ENCODE measurements at places on chromosomes 13 and 19.

GRCh38 chr19:29836409-29836825 lies 24.6 kb downstream of the CCNE1 start:
- no peak for DNase-seq

- no peak for DNase-seq
These were observed 70.1 kb downstream of the DCLK1 start for GRCh38 chr13:36061054-36061453.

- DNase-seq, result no peak
These were observed 2.6 kb downstream of the ADAT3 start for GRCh38 chr19:1907563-1908363.

GRCh38 chr13:51236491-51236792 lies 14.2 kb downstream of the FAM124A start:
- DNase-seq, result no peak

DNA sequence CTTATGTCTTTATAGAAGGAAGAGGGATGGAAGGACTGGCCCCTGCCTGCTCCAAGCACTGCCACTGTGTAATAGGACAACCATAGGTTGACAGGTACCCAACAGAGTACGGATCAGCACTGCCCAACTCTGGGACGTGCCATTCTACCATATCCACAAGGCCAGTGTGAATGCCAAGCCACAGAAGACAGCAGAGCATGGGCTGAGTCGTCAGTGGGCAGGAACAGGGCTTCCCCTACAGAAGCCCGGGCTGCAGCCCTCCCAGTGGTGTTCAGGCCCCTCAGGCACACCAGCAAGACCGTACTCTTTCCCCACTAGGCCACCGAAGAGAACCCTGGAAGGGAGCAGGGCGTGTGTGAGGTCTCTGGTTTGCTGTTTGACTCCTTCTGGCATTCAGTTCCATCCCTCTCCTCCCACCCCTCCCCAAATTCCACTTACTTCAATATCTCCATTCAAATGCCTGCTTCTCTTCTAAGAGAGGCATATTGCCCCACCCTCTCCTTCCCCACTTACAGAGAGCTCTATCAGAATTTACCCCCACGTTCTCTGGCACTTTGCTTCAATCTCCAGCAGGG lies 209.4 kb downstream of the FOXO1 start:
- DNase-seq, result no peak

DNA sequence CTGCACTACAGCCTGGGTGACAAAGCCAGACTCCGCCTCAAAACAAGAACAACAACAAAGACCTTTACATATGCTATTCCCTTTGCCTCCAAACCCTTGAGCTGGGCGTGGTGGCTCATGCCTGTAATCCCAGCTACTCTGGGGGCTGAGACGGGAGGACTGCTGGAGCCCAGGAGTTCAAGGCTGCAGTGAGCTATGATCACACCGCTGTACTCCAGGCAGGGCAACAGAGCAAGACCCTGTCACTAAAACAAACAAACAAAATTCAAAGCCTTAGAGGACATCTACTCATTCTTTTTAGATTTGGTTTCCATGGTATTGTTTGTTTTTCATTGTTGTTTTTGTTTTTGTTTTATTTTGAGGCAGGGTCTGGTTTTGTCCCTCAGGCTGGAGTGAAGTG lies 7.8 kb downstream of the ACER1 start:
- no peak for DNase-seq

- no peak for DNase-seq
These were observed 1.6 kb upstream of the KMT2B start for GRCh38 chr19:35715981-35716800.

- peak; percentile 73 for DNase-seq
These were observed 32.7 kb upstream of the DCLK1 start for GRCh38 chr13:36163809-36164308.

DNA sequence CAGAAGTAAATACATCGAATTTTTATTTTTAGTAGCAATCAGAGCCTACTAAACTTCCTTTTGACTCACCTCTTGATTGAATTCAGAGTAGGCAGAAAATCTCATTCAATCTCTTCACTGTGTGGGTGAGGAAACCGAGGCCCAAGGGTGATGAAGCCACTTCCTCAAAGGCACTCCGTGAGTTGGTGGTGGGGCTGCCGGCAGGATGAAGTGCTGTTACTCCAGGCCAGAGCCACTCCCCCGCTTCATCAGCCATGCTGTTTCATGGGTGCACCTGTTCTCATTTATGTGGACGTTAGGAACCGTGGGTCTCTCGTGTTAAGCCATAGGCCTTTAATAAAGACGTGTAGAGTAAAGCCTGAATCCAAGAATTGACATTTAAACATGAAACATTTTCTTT lies 13.2 kb downstream of the ING1 start:
- no peak for DNase-seq

DNA sequence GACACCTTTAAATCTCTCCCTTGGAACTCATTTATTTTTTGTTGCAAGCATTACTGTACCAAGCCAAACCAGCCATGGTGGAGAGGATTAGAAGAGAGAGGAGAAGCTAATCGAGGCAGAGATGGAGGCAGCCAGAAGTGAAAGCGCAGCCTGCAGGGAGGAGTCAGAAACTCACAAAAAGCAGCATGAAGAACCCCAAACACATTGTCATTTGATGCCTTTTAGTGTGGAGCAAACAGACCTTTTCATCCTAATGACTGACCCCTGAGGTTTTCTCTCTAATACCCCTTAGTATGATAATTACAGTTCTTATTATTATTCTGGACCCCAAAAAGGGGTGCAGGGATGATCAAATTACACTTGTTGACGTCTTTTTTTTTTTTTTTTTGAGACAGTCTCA lies 62.5 kb downstream of the TNFRSF19 start:
- no peak for DNase-seq

DNA sequence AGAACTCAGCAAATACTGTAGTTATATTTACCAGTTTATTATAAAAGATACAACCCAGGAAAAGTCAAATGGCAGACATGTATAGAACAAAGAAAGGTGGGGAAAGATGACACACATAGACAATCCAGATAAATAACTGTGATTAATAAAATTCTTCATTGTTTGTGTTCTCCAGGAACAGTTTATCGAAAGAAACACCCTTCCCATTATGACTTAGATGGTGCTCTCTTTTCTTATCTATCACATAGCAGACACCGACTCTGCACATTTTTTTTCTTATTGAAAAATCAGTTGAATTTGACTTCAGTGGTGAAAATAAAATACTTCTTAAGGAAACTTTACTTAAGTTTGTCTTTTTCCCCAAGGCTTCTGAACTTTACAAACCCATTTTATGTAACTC lies 6.2 kb downstream of the ZNF708 start:
- DNase-seq, result no peak

DNA sequence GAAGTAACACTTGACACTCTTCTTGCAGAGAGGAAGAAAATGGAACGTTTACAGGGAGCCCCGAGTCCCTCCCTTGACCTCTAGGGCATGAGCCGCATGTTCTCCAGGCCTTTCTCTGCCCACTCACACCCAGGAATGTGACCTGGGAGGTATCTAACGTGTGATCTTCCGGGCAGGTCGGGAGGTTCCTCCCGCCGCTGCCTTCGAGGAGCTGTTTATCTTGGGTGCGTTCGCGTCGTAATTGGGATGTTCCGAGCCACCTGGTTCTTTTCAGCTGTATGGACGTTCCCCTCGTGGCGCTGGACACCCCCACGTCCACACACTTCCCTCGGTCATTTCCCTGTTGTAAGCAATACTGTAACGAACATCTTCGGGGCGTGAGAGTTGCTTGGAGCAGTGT lies 13.6 kb downstream of the ARID3A start:
- DNase-seq, result no peak

- DNase-seq, result no peak
These were observed 2.5 kb downstream of the ITM2B start for GRCh38 chr13:48235341-48236135.

DNA sequence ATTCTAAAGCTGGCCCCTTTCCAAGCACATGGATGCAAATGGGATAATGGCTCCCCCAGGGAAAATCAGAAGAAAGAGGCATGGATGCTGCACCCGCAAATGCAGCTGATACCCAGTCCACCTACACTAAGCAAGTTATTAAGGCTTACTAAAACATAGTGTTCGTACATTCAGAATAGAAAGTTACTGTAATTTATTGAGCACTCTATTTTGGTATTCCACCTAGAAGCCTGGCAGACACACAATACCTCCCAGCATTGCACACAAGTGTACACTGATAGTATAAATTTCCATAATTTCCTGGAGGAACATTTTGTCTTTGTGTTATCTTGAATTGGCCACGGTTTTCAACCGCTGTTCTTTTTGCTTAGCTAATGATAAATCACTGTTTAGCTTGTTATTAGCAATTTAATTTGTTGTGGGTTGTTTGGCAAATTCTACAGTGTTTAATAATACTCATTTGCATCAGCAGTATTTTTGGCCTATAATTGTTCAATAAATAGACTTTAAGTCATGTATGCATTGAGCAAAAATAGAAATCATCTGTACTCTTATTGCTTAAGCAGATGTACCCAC lies 94.5 kb upstream of the MRI1 start:
- DNase-seq, result no peak

DNA sequence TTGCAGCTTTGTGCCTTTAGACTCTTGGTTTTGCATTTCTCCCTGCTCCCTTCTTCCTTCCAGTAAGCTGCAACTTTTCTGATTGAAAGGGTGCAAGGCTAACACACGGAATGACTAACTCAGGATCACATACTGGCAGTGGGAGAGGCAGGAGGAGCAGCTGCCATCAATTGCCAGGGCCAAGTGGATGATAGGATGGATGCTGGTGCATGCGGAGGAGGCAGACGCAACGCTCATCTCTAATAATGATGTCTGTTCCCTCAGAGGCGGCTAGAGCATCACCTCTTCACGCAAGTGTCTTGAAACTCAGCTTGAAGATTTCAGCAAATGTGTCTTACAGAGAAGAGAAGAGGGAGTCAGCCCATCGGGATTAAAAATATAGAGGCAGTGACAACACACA lies 49.5 kb upstream of the TPM4 start:
- no peak for DNase-seq

DNA sequence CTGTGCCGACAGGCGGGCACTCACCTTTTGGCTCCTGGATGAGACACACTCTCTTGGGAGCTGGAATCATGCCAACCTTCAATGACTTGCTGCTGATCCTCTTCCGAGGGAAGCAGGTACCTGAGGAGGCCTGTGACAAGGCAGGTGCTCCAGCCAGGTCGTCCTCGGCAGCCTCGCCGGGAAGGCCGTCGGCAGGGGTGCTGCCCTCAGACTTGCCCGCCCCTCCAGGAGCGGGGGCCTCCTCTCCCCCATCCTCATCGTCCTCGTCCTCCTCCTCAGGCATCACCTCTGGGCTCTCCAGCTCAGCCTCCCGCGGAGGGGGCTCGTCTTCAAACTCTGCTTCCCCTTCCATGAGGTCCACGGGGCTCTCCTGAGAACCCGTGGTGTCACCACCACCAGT lies 29.2 kb downstream of the SUGP2 start:
- no peak for DNase-seq

- DNase-seq, result no peak
These were observed at the start of gene LHB for GRCh38 chr19:49017041-49017665. Gene LHB, minus strand, starts transcription at chr19:49017091. Its CDS starts 10 bp downstream, at chr19:49017081.

DNA sequence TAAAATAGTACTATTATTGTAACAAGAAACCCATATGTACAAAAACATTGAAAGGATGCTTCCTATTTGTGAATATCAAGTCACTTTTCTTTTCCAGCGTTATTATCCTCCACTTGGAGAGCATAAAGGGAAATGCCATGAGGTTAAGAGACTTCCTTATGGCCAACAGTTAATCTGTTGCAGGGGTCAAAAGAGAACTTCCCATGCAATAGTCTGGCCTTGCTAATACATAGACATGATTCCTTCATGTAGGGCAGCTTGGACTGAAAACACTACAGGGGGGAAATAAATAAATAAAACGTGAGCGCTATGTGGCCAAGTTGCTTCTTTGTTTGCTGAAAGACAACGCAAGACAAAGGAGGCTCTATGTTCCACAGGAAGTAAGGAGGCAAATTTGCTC lies 269.1 kb upstream of the EDNRB start:
- no peak for DNase-seq

- no peak for DNase-seq
These were observed 21.5 kb downstream of the CPT1C start for GRCh38 chr19:49712397-49712859.

- DNase-seq, result no peak
These were observed 175.0 kb downstream of the RFC3 start for GRCh38 chr13:33992881-33993336.

DNA sequence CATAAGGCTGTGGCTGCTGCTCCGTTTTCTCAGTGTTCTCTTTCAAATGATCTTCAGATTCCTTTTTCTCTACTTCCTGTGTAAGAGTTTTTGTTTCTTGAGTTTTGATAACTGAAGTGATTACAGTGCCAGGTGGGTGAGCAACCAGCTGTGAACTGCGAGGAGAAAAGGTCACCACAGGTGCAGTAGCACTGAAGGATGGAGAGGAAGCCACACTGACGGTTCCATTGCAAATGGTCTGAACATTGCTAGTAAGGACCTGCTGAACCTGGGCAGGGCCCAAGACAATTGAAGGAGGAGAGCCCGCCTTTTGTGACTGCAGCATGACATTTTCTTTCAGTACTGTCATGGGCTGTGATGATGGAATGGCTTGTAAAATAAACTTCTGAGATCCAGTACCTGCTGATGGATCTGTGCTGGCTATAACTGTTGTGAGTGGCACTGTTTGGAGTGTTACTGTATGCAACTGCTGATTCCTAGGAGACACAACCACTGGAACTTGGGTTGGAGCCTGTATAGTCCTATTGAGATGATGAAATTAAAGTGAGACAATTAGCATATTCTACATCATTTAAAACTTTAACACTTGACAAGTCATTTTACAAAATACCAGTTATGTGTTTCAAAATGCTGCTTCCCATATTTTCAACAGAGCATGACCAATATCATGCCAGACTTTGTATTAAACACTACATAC lies 85.5 kb downstream of the ELF1 start:
- no peak for DNase-seq

- no peak for DNase-seq
These were observed 65.2 kb downstream of the SLC15A1 start for GRCh38 chr13:98687319-98687718.

DNA sequence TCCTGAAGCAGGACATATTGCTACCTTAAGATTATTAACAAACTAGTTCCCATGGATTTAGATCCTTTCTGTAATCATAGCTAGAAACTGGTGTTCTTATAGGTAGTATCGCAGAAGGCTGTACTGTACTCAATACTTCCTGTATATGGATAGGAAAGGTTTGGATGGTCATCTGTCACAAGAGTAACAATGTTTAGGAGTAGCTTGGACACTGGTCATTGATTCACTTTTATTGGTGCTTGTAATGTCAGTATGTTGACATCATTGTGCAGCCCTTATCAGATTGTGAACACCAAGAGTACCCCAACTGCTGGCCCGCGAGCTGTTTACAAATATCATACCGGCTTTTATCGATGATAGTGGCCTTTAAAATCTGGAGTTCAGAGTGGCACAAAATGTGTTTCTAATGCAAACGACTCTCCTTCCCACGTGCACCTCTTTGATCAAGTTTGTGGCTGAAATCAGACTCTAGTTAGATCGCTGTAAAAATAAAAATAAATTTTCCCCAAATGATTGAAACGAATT lies 605 bp upstream of the CDK8 start:
- DNase-seq, result no peak

GRCh38 chr13:64293923-64294322 lies 2878.3 kb upstream of the PCDH20 start:
- no peak for DNase-seq

- DNase-seq, result no peak
These were observed 53.4 kb downstream of the TSSK6 start for GRCh38 chr19:19461671-19462622.
